NCI-H2107 (cell line): ENCODE measurements at places on chromosomes 2 and 18.

- peak; percentile 27 for DNase-seq
These were observed 91.2 kb downstream of the ZNF236 start for GRCh38 chr18:76913583-76913982.

GRCh38 chr2:230984393-230985220, 11.3 kb upstream of the SPATA3 start:
- no peak for DNase-seq

- peak; percentile 35 for DNase-seq
These were observed 56.0 kb downstream of the HDAC4 start for GRCh38 chr2:239344857-239345216.

DNA sequence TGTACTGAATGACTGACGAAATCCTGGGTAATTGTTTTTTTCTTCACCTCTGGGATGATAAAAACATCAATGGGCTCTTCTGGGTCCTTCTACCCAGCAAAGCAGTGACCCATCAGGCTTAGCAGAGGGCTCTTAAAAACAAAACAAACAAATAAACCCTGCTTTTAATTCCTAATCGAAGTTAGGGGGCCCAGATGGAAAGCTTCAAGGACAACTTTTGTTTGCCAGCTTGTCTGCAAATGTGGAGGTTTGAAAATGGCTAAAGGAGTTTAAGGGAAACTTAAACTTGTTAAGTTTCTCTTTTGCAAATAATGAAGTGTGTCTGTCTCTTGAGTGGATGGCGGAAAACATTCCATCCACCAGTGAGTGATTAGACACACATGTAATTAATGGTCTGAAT, 327.2 kb downstream of the SATB2 start:
- DNase-seq: no peak

- DNase-seq: no peak
These were observed 1390.5 kb upstream of the ZEB2 start for GRCh38 chr2:145910416-145910815.

DNA sequence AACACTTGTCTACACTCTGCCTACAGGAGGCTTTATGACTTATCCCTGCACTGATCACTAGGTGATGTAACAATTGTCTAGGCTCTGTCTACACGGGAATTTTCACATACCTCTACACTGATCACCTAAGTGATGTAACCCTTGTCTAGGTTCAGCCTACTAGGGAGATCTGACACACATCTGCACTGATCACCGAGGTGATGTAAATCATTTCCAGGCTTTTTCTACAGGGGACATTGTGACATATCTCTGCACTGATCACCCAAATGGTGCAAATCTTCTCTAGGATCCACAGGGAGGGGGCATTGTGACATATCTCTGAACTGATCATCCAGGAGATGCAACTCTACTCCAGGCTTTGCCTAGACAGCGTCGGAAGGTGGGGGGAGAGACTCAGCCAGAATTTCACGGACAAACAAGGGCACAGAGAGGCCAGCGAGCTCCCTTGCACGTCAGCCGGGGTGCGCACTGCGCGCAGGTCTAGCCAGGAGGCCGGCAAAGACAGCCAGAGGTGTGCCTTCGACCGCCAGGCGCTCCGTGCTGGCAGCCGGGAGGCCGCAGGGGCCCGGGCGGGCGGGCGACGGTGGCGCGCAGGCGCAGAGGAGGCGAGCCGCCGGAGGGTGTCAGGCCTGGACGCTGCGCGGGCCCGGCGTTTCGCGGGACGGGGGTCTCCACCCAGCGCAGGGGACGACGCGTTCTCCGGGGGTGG, 46.9 kb upstream of the USP14 start:
- DNase-seq: no peak

DNA sequence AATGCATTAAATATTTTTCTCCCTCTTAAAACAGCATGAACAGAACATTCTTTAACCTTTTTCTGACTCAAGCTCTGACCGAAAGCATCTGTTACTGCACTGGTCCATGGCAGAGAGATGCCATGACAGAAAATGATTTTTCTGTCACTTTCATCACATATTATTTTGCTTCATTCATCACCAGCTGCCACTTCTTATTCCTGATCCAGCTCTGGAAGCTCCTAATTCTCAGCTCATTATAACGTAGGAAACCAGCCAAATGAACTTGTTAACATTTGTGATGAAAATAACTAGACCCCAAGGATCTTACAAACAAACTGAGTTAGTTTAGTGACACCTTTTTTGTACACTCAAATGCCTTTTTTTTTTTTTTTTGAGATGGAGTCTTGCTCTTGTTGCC, 7.6 kb upstream of the CFLAR start:
- no peak for DNase-seq

DNA sequence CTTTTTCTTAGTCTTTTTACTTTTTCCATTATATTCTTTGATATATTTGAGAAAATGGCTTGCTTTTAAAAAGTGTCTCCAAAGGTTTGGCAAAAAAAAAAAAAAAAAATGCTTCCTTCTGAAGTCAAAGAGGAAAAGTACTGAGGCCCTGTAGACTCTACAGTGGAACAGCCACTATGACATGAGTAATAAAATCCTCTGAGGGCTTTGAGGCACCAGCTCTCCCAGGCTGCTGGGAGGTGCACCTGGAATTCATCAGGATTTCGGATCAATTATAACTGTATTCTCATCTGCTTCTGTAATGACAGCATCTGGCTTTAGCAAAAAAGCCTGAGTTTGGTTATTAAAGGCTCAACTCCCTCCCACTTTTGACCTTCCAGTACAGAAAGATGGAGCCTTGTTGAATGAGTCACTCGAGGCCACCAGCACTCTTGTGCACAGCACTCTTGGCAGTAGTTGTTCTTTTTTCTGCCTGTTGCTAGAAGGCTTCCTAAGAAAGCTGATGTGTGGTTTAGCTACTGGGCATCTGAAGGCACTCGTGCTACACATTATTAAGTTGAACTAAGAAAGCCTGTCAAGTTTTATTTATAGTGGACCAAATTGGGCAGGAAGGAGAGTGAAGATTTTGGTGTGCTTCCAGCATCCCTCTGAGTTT, 131.3 kb downstream of the PRPF40A start:
- no peak for DNase-seq

DNA sequence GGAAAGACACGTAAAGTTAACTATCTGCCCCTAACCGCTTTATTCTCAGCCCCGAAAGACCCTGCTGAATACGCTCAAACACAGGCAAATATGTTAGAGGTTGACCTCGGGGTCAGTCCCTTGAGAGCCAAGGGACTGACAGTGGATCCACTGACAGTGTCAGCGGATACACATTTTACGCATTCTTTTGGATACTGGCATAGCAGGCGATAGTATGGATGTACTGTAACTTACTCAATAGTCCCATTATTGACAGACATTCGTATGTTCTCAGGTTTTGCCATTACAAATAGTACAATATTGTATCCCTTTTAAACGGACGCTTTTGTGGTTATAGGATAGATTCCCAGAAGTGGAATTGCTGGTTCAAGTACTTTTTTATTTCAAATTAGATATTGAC, 13.4 kb downstream of the ATP6V1B1 start:
- no peak for DNase-seq

- no peak for DNase-seq
These were observed 1184.9 kb upstream of the CDH2 start for GRCh38 chr18:29361843-29362242.

GRCh38 chr2:36478332-36478738, 119.6 kb downstream of the FEZ2 start:
- no peak for DNase-seq

- DNase-seq: no peak
These were observed 245.4 kb downstream of the ATAD2B start for GRCh38 chr2:23681356-23682140.

DNA sequence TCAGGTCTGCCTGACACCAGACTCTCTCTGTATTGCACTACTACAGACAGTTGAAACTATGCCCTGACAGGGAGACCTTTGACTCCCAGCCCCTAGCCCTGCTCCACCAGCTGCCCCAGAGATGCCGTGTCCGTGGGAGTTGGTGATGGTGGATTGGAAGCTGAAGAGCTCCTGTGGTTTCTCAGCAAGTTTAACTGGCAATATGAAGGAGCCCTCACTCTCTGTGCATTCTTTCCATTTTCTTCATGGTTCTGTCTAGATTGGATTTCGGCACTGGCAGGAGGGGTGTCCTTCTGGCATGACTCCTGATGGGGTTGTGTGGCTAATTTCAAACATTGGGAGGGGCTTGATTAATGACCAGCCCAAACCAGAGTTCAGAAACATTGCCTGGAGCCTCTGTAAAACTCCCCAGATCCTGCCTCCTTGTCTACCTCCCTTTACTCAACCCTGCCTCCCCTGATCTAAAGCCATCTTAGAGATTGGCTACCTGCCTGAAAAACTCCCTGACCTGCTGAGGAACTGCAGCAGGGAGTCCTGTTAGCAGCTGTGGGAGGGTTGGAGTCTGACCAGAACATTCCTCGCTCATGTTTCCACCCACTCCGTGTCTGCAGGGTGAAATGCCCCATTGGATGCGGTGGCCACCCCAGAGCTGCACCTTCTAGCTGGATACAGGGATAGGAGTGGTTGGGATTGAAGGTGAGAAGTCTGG, 206.9 kb upstream of the SPRED2 start:
- no peak for DNase-seq

DNA sequence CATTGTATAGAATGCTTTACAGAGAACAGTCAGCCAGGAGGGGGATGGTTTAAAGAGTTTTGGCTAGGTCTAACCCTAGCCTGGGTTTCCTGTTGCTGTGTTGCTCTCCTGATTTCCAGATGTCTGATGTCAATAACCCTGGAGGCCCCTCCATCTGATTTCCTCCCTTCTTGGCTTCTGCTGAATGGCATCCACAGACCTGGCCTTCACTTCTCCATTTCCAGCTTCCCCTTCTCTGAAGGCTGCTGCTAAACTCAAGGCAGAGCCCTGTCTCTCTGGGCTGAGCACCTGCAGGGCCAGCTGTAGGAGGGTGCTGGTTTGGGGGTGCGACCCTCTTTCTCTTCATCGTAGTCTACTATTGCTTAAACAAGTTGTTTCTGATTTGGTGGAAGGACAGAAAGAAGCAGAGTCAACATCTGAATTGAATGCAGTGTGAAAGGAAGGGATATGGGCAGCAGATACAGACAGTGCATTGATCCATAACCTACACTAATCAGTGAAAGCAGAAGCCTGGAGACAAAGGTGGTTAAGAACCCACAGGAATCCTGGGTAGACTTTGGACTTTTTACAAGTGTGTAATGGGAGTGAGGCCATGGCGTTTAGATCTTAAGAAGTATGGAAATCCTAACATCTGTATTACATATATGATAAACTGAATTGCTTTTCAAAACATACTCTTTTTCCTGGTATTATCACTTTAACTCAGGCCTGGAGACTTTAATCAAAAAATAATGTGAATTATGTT, 153.6 kb downstream of the HRH4 start:
- no peak for DNase-seq

- DNase-seq: peak; percentile 11
These were observed 14.6 kb downstream of the CCNYL1 start for GRCh38 chr2:207725873-207726578.

- DNase-seq: no peak
These were observed 122.6 kb downstream of the DYSF start for GRCh38 chr2:71575966-71576365.
